A549 treated with RU486 at 1 μM for 4 hours (cell line): ENCODE measurements at places on chromosomes 1 and 21. TPM values are rescaled to one million over a fixed set of nuclear protein-coding genes. Genes with fewer than 3 reads are reported as not detected.

The FALEC gene
- 0.29 to 0.46 TPM in 2 of 5 replicates, not detected in the others for total RNA-seq

The LCE1E gene
- total RNA-seq = 0.14 TPM in 1 of 5 replicates, not detected in the others

The RUNX1 gene
- total RNA-seq = 7.3 to 13.0 TPM (median 10.7 TPM) in 5 replicates

The PGBD5 gene
- 0.49 to 1.0 TPM (median 0.80 TPM) in 5 replicates for total RNA-seq

The ZYG11A gene
- total RNA-seq = 1.5 to 2.6 TPM (median 2.5 TPM) in 5 replicates

The CACNA1S gene
- total RNA-seq = not detected in 5 replicates

The CFHR4 gene
- not detected in 5 replicates for total RNA-seq

The LYPD8 gene
- 0.15 to 0.22 TPM (median 0.21 TPM) in 4 of 5 replicates, not detected in the other for total RNA-seq

The SHISAL2A gene
- not detected in 5 replicates for total RNA-seq
